ENCODE measurements at places on chromosomes 16 and 17.

DNA sequence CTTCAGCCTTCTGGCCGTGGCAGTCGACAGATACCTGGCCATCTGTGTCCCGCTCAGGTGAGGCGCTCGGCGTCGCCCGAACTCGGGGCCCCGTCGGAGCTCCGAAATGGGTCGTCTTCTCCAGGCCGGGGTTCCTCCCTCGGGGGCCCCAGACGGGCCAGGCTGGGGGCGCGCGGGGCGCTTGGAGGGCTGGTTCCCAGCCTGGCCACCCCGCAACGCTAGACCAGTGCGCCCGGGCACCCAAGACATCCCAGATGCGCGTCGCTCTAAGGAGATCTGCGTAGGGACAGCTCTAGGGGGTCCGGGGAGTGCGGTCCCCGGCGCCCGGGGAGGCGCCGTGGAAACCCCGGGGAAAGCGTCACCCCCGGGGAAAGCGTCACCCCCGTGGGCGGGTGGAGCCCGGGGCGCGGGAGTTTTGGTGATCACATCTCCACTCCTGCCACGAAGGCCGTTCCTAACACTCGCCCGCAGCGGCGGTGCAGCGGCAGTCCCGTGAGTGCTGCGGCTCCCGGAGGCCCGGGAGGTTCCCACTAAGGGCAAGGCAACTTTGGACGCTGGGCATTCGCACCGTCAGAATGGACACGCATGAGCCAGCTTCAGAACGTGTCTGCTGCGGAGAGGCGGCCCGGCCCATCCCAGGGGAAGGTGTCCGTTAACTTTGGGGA is 729 bp downstream of the ADORA2B start:
- no peak for DNase-seq

GRCh38 chr17:9916108-9916507 is 11.0 kb upstream of the RCVRN start:
- DNase-seq, result no peak

GRCh38 chr17:45092911-45093430 is 31.9 kb downstream of the NMT1 start:
- no peak for DNase-seq

- peak; percentile 25 for DNase-seq
Measured at GRCh38 chr16:3444032-3444388, 530 bp downstream of the NAA60 start.

- DNase-seq, result no peak
Measured at GRCh38 chr17:9821921-9822320, at the start of gene GSG1L2. Gene GSG1L2 (minus strand): TSS chr17:9822079. CDS start chr17:9822071, 8 bp downstream.

GRCh38 chr17:29661213-29661612 is 38.5 kb upstream of the CORO6 start:
- DNase-seq, result no peak

- peak; percentile 19 for DNase-seq
Measured at GRCh38 chr16:66924527-66925321, 611 bp downstream of the RRAD start.

DNA sequence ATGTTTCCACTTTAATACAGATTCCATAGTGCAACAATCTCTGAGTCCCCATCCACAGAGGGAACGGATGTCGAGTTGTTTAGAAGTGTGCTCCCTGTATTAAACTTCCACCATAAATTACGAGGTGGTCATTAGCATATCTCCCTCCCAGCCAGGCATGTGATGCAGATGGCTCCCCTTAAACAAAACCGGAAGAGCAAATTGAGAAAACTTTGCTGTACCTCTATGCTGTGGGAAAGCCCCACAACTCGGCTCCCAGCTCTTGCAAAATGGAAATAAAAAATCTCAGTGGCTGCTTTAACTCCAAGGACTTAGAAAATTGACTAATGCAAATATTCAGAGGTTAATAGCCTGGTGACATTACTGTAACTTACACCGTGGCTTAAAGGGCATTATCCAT is 290.9 kb downstream of the MAF start:
- DNase-seq, result no peak

GRCh38 chr16:55056585-55057401 is 126.1 kb downstream of the IRX5 start:
- DNase-seq, result no peak

- no peak for DNase-seq
Measured at GRCh38 chr17:49583889-49584288, 8.2 kb downstream of the NXPH3 start.

- DNase-seq, result no peak
Measured at GRCh38 chr17:33712120-33712519, 419.0 kb upstream of the ASIC2 start.

DNA sequence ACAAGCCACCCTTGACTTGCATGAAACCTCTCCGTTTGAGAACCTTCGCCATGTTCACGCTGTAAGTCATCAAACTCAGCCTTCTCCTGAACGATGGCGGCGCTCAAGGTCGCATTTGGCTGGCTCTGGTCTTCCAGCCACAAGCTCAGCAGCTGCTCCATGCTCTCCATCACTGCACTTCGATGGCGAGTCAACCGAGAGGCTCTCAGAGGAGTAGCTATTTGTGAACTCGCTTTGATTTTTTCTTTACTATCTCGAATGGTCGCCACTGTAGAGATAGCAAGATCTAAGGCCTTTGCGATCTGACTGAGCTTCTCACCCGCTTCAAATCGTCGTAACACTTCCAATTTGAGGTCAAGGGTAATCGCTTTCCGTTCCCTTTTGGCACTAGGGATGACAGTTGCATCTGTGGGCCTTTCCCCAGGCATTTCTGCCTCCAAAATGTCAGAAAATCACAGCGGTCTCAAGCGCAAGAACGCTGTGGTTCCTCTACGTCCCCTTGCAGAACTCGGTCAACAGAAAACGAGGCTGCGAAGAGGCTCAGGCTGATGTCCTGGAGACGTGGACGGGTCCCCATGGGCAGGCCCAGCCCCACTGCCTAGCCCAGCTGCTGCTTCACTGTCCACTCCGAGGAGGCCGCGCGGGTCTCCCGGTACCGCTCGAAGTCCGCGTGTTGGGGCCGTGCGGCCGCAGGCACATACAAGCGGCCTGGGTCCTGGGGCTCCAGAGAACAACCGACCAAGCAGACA is 23.1 kb downstream of the DEF8 start:
- DNase-seq, result no peak

- no peak for DNase-seq
Measured at GRCh38 chr16:9932919-9933653, 249.1 kb downstream of the GRIN2A start.

DNA sequence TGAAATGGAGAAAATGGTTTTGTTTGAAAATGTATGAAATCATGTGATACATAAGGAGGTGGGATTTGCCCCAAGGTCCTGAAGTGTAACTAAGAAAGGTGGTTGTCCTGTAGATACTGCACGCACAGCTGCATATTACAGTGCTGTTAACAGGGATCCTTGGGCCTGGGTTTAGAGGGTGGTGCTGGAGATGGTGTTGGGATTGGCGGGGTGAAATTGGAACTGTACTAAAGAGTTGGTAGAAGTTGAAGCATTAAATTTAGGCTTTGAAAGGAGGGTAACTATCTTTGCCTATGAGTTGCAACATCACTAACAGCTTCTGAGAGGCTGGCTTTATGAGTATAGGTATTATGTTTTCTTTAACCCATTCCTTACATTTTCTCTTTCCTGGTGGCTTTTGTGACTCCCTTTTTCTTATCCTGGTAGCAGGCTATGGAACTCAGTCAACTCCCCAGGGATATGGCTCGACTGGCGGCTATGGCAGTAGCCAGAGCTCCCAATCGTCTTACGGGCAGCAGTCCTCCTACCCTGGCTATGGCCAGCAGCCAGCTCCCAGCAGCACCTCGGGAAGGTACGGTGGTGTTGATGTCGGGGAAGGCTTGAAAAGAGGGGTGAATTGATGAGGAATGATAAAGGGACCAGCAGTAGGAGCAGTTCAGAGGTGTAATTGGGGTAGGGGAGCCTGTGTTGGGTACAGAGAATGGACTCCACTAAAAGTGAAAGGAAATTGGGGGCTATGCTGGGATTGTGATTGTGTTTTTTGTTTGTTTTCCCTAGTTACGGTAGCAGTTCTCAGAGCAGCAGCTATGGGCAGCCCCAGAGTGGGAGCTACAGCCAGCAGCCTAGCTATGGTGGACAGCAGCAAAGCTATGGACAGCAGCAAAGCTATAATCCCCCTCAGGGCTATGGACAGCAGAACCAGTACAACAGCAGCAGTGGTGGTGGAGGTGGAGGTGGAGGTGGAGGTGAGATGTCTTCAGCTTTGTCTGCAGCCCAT is 3.8 kb downstream of the FUS start:
- DNase-seq, result no peak

- no peak for DNase-seq
Measured at GRCh38 chr17:60193482-60193881, 43.7 kb downstream of the CA4 start.

- DNase-seq, result no peak
Measured at GRCh38 chr17:27473190-27473747, 17.0 kb downstream of the KSR1 start.

GRCh38 chr17:71762526-71762925 is 358.3 kb upstream of the SOX9 start:
- no peak for DNase-seq

GRCh38 chr16:87463722-87464690 is 28.8 kb downstream of the ZCCHC14 start:
- peak; percentile 33 for DNase-seq

DNA sequence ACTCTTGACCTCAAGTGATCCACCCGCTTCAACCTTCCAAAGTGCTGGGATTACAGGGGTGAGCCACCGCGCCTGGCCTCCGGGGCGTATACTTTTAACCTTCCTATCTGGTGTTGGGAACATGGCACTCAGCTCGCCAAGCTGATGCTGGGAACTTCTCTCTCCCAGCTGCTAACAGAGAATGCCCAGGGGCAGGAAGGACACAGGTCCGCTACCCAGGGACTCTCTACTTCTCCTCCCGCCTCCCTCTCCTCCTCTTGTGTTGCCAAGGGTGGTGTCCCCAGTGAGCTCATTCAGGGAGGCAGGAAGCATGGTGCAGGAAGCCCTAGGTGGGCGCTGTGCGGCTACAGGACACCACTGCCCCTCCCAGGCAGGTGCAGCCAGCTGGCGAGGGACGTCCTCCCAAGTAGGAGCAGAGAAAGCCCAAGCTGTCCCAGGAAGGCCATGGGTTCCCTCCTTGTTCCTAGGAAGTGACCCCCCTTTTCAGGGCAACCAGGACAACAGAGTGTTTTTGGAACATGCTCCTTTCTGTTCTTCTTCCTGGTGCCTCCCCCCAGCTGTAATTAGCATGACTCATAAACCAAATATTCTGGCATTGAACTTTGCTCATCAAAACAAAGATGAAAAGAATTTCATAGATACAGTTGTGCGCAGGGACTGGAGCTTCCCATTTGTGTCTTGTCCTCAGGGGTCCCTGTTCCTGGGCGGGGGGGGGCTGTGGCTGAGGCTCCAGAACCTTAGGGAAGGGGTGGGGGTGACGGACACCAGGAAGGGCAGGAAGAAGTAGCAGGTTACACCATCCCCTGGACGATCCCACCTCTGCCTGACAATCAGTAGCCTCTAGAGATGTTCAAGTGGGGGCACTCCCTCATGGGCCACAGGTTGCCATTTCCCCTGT is 2.7 kb downstream of the C1QTNF1 start:
- no peak for DNase-seq

DNA sequence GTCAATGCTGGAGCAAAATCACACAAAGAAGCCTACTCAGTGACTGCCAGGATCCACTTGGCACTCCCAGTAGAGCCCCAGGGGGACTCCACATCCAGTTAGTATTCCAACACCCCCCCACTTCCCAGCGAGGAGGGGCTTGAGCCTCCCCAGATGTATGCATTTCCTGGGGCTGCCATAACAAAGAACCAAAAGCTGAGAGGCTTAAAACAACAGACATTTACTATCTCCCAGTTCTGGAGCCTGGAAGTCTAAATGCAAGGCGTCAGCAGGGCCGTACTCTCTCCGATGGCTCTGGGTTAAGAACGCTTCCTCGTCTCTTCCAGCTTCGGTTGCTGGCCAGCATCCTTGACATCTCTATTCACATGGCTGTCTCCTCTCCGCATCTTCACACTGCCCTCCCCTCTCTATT is 23.0 kb upstream of the GNA13 start:
- DNase-seq, result no peak

- no peak for DNase-seq
Measured at GRCh38 chr17:37647856-37648255, 4.6 kb upstream of the DDX52 start.

Measured in T-helper 2 cell (primary cell).